ENCODE measurements at places on chromosomes 5 and 9. TPM values are rescaled to one million over a fixed set of nuclear protein-coding genes. Genes with fewer than 3 reads are reported as not detected.

The LCN1 gene
- not detected for total RNA-seq

The FAT2 gene
- not detected for total RNA-seq

The SLC34A1 gene
- not detected for total RNA-seq

The HTR4 gene
- total RNA-seq, result not detected

The SGCD gene
- total RNA-seq, result 4.5 TPM

The ZNF474 gene
- total RNA-seq, result 0.21 TPM

The NDUFA8 gene
- 99.2 TPM for total RNA-seq

The IFNA2 gene
- total RNA-seq, result not detected

The GARIN3 gene
- total RNA-seq, result not detected

The EIF4E1B gene
- total RNA-seq, result not detected

The SMU1 gene
- total RNA-seq, result 17.2 TPM

The ZNF618 gene
- total RNA-seq, result 10.5 TPM

The NMUR2 gene
- total RNA-seq, result 0.14 TPM

The LCN15 gene
- total RNA-seq, result not detected

The FOXI1 gene
- not detected for total RNA-seq

Measured in A549 treated with RU486 at 1 μM for 4 hours (cell line).